CD4-positive, alpha-beta T cell treated with Interleukin-12 subunit alpha and Interleukin-12 subunit beta, for 1 hour (primary cell): ENCODE measurements at places on chromosomes 12 and 14.

DNA sequence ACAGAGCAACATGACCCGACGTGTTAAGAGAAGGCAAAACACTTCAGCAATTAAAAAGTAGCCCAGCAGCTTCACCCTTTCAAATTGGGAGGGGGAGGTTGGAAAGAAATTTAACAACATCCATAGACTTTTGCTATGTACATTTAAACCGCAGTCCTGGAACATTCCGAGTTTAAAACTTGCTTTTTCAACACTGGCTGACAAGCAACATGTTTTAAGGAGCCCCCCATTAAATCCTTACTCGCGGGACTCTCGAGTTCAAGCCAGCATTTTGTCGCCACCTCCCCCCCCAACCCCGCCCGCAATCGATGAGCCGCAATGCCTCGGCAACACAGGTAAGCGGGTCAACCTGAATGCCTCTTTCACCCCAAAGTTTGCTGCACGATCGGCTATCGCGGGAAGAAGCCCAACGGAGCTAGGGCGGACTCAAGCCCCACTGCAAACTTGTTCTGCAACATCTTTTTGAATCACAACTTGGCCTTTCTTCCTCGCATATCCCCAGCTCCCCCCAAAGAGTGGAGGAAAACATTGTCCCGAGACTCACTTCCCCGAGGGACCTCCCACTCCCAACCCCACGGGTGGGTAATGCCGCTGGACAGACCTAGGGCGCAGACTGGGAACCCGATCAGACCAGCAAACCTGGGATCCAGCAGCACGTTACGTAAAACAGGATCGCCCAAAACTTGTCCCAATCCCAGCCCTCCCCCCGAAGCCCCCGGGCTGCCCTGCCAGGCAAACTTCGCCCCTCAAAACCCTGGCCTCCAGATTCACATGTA lies 777 bp downstream of the ZFP36L1 start:
- peak; percentile 44 for DNase-seq

DNA sequence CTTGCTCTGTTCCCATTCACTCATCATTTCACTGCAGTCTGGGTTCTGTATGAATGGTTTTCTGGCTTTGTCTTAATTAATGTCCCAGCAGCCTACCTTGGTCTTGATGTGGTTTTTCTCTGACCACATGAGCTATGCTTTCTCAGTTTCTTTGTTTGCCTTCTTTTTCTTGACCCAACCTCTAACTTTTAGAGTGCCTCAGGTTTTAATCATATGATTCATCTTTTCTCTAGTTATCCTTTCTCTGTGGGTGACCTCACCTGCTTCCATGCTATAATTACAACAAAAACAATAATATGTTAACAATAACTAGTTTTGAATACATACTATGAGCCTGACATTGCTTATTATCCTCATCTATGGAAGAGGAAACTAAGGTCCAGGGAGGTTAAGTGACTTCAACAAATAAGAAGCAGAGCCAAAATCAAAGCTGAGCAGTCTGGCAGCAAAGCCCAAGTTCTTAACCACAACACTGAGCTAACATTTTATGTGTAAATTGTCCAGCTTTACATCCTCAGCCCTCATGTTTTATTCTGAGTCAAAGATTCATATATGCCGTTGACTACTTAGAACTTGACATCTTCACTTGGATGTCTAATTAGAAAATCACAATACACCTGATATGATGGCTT lies 4.7 kb upstream of the EPYC start:
- DNase-seq: no peak

- no peak for DNase-seq
Observed at GRCh38 chr14:56153267-56153666, 35.1 kb downstream of the PELI2 start.

- DNase-seq: no peak
Observed at GRCh38 chr12:1779783-1780182, 40.6 kb upstream of the LRTM2 start.

- DNase-seq: no peak
Observed at GRCh38 chr14:102213984-102214658, 74.4 kb downstream of the WDR20 start.

- no peak for DNase-seq
Observed at GRCh38 chr12:18798535-18799361, 60.8 kb downstream of the CAPZA3 start.

DNA sequence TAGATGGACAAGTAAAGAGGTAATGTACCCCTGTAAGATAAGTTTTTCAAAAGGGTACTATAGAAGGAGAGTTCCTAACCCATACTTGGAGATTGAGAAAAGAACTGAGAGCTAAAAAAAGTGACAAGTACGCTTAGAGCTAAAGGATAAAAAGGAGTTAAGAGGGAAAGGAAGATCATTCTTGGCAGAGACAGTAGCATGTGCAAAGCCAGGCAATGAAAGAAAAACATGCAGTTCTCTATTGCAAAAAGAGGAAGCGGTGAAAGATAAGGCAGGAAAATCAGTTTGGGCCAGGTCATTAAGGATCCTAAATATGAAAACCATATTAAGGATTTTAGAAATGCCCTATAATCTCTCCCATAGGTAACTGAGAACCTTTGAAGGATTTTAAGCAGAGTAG lies 500.4 kb upstream of the GARIN6 start:
- no peak for DNase-seq

DNA sequence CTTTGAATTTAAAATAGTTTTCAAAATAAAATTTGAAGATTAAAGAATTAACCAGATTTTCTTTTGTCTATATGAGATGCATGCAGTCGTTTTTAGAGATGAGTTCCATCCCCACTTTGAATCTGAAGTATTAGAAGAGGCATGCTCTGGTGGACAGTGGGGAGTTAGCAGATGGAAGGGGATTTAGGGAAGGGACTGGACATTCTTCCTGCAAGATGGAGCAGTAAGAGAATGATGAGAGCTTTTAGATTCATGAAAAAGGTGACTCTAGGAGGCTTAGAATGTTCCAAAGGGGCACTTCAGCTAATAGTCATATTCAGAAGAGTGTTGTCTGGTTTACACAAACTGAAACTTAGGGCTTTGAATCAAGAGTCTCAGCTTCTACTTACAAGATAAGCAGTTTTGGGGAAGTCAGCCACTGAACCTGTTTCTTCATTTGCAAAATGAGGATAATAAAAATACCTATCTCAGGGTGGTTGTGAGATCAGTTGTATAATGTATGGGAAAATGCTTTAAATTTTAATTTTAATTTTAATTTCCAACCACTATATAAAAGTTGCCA lies 3.7 kb downstream of the ZBTB1 start:
- DNase-seq: no peak

DNA sequence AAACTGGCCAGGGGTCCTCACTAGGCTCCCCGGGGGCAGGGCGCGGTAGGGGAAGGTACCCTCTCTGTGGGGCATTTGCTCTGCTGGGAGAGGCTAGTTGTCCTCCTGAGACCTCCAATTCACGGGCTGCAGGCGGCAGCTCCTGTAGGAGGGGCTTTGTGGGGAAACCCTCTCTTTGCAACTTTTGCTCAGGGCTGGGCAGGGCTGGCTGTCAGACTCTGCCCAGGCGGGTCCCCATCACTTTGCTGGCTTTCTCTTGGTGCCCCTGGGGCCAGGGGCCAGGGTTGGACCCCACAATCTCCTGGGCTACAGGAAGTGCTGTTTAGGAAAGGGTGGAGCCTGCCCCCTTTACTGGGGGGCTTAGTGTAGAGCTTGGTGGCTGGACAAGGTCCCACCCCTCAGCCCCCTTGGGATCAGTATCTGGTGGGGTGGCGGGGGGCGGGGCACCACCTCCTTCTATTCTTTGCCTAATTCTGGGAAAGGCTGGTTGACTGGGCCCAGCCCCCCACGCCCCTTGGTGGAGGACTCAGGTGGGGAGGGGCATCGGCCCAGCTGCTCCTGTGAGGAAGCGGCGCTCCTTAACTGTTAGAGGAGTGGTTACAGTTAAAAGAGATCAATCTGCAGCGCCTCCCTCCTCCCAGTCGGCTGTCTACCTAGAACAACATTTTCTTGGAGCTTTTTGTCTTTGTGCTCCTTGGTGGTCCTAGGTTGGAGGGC lies 918.7 kb downstream of the AACS start:
- DNase-seq: no peak

DNA sequence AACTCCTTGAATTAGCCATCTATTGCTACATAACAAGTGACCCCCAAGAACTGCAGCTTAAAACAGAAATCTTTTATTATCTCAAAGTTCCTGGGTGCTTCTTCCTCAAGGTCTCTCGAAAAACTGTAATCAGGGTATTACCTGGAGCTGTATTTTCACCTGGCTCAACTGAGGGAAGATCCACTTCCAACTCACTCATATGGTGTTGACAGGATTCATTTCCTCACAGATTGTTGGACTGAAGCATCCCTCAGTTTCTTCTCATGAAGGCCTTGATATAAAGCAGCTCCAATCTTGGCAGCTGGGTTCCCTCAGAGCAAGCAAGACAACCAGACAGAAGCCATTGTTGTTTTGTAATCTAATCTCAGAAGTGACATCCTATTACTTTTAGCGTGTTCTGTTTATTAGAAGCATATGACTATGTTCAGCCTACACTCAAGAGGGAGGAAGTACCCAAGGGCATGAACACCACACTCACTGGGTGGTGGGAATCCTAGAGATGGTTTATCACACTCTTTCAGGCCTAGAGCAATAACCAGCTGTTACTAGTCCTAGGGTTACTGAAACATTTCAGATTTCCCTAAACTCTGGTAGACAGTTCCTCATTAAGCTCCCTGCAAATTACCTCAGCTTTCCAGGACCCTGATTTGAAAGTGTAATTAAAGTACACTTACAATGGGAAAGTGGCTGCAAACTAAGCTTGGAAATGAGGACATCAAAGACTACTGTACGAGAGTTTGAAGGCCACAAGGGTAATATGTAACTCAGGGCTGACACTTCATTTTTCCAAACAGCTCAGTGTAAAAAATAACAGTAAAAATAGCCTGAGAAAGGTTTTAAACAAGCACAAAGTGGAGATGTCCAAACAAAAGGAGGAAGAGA lies 222.2 kb downstream of the SEC23A start:
- no peak for DNase-seq

DNA sequence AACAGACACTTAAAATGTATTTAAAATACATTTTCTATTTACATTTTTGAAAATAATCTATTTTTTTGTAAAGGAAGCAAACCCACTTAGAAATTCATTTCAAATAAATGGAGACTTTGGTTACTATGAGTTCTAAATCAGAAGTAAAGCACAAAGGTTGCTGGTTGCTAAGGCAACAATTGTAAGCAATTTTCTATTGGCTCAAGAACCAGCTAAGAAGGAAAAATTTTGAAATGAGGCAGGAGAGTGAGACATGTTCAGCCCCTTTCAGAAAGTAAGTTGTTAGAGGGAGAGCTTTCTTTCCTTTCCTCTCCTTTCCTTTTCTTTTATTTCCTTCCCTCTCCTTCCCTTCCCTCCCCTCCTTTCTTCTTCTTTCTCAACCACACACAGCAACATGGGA lies 80.7 kb downstream of the PRMT8 start:
- no peak for DNase-seq

DNA sequence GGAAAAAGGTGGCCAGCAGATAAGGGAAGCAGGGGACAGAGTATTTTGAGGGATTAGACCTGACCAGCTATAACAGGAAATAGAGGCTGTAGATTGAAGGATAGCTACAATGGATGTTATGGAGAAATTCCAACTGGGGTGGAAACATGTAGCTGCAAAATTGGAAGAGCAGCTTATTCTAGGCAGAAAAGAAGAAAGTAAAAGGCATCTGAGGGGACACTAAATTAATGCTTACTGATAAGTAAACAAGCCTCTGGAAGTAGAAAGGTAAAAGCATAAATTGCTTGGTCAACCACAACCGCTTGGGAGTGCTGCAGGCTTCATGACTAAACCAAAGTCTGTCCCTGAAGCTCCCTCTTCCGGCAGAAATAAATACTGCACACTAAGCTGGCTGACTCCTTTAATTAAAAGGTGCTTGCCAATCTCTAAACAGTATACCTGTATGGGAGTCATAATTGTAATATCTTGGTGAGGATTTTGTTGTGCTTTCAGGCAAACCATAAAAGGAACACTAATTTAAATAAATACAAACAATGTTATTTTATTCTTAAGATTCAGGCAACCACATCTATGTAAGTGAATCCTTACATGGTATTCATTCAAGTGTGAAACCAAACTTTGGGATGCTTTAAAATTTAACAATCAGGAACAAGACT lies 7.7 kb downstream of the UBC start:
- peak; percentile 94 for DNase-seq

DNA sequence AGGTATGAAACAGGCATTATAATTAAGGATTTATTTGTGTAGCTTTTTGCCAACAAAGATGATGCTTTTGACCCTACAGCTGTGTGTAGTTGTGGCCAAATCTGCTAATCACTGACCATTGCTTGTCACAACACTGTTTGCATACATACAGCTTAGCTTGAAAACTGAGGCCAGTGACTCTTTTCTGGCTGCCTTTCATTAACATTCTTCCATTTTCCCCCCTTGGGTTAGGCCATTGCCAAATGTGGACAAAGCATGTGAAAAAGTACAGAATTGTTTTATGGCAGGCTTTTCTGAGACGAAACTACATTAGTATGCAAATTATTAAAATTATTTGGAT lies 263.3 kb downstream of the SLC16A7 start:
- DNase-seq: no peak

GRCh38 chr12:68559984-68560850 lies 50.5 kb upstream of the RAP1B start:
- DNase-seq: no peak

DNA sequence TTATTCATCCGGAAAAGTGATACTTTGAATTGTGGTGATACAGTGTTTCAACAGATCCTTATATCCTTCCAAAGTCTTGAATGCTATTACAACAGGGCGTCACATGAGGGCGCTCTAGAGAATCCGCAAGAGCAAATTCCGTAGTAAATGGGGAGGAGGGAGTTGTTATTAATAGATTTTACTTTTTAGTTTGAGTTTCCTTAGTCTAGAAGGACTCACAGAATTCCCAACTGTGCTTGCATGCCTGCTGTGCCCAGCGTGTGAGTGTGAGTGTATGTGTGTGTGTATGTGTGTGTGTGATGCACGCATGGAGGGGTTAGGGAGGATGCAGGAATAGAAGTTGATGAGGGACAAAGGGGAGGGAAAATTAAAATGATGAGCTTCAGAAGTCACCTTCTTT lies 375.3 kb downstream of the C12orf75 start:
- no peak for DNase-seq

DNA sequence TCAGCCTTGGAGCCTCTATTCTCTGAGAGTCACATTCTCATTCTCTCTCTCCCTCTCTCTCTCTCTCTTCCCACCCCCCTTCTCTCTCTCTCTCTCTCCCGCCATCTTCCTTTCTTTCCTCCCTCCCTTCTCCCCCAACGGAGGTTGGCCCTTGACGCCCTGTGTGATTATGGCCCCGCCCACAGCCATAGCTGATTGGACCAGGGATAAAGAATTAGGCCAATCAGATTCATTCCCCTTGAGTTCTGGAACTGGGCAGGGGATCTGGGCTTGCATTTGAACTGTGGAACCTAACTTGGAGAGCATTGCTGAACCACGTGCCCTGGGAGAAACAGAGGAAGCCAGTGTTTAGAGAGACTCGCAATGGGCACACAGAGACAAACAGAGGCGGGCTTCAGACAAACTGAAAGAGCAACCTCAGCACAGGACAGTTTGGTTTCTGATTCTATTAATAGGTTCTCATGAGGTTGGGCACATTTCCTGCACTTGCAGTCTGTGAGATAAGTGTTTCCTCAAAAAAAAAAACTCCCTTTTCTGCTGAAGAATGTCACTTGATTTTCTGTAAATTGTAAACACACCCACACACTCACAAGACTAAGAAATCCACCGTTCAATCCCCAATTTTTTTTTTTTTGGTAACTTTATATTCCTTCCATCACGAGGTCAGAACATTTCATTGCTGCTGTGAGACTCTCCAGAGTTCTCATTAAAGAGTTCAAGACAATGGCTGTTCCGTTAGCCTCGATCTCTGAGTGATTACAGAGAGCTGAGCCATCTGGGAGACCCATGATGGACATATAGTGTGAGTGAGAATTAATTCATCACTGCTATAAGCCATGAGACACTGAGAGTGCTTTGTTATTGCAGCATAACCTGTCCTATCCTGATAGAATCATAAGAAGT lies 3.5 kb upstream of the P2RX7 start:
- peak; percentile 91 for DNase-seq
